ENCODE measurements at places on chromosomes 2 and 18.

- no peak for DNase-seq
These were observed 279.5 kb upstream of the SPRED2 start for GRCh38 chr2:65711863-65712262.

DNA sequence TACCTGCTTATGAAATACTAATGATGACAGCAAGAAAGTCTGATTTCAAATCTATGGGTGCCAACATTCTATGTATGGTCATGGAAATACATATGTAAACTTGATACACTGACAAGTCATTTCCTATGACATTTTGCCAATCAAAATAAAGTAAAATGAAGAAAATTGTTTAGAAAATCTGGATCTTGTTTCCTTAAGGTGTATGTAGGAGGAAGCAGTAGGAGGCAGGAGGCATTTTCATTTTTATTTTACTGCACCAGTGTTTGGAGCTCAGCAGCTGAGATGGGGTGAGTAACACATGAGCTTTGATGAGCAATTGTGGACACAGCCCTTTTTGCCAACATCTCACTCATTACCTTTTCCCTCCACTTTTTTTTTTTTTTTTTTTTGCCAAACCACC, 167.0 kb downstream of the AFF3 start:
- DNase-seq, result no peak

- no peak for DNase-seq
These were observed 23.7 kb downstream of the ATOH8 start for GRCh38 chr2:85777441-85777861.

- no peak for DNase-seq
These were observed 21.0 kb downstream of the MYO1B start for GRCh38 chr2:191266201-191266600.

DNA sequence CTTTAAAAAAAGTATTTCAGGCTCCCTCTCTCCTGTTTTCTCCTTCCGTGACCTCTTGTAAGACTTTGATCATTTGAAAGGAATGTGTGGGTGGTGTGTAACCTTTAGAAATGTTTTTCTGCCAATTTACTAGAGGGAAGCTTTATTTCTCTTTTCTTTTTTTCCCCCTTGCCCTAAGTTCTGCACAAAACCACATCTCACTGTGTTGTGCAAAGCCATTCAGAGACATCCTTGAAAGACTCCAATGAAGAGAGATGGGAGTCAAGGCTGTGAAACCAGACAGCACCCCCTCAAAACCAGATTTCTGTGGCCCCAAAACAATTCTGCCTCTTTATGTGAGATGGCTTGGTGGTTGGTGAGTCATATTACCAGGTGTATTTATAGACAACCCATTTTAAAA, 184.6 kb upstream of the ERBB4 start:
- DNase-seq, result no peak

DNA sequence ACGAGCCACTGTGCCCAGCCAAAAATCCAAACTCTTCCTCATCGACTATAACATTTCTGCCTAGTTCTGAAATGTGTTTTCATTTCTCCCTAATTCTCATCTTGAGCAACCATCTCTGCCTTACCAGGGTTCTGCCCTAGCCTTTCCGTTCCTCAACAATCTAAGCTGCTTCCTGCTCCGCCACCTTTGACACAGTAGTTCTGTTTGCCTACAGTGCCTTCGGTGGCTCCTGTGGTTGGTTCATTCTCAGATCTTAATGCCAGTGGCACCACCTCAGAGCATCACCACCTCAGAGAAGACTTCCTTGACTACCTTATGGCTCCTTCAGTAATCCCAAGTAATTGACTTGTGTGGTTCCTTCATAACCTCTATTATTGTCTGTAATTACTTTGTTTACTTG, 3.8 kb downstream of the SOCS6 start:
- no peak for DNase-seq

DNA sequence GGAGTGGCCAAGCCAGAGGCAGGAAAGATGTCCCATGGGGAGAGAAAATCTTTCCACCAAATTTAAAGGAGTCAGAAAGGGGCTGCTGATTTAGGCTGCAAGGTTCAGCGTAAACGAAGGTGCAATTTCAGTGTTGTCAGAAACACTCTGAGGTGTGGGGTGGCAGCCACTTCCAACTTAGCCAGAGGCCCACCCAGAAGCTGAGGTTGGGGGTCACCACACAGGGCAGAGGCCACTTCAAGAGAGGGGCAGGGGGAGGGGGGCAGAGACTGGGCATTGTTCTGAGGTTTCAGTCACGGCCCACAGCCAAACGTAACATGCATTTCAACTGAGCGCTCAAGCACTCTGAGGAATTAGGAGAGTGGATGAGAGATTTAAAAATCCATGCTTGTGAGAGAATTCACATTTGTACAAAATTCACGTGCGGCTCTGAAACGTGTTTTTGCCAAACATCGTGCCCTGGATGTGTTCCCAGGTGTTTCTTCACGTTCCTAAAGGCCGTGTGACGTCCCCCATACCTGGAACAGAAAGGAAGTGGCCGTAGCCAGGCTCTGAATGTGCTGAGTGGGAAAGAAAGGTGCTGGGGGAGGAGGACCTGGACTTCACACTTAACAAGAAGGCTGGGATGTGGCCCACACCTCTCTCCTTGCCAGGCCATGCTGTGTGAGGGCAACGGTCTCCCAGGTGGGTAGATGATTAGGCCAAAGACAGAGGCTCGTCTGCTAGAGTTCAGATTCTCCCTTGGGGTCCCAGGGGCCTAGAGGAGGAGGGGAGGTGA, 19.5 kb upstream of the BOK start:
- DNase-seq, result no peak

- no peak for DNase-seq
These were observed 30.0 kb downstream of the NGEF start for GRCh38 chr2:232982926-232983668.

DNA sequence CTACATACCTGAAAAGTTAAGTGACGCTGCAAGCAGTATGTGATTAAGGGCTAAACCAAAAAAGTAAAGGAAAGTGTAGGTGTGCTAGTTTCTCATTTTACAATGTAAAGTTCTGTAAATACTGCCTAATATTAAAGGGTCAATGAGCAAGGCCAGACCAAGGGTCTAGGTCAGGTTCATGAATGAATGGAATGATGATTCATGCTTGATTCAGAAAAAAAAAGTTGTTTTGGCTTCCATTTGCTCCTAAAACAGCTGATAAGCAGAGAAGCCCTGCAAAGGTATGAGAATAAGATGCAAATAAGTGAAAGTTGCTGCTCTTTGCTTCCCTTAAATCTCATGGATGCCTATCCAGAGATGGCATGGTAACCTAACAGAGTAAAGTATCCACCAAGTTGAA, 61.3 kb downstream of the PTRHD1 start:
- no peak for DNase-seq

DNA sequence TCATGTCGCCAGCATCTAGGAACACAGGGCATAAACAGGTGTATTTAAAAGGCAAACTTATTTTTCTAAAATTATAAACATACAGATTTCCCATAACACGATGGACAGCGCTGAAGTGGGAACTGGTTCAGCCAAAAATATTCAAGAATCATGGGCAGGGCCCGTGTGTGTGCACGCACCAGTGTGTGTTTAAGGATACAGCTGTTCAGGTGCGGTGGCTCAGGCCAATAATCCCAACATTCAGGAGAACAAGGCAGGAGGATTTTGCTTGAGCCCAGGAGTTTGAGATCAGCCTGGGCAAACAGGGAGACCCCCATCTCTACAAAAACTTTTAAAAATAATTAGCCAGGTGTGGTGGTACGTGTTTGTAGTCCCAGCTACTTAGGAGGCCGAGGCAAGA, 288.6 kb upstream of the HDAC4 start:
- DNase-seq, result no peak

DNA sequence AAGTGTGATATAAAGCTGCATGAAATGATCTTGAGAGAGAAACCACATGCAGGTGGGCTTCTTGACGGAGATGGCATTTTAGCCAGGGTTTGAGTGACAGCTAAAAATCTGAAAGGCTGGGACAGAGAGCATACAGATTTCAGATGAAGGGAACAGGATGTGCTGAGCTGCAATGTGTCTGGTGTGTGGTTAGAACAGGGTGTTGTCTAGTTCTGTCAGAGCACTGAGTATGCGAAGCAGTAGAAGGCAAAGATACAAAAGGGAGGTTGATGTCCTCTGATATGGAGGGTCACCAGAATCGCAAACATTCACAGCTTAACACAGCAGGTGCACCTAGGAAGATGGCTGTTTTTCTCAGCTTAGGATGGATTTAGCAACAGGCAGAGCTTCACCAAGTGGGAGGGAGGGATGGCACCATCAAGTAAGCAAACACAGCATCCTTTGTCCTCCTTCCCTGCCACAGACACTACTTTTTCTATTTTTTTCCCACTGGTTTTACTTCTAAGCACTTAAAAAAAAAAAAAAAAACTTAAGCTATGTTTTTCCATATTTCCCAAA, 182.5 kb downstream of the TMX3 start:
- no peak for DNase-seq

GRCh38 chr2:223270548-223270947, 218.6 kb downstream of the KCNE4 start:
- no peak for DNase-seq

DNA sequence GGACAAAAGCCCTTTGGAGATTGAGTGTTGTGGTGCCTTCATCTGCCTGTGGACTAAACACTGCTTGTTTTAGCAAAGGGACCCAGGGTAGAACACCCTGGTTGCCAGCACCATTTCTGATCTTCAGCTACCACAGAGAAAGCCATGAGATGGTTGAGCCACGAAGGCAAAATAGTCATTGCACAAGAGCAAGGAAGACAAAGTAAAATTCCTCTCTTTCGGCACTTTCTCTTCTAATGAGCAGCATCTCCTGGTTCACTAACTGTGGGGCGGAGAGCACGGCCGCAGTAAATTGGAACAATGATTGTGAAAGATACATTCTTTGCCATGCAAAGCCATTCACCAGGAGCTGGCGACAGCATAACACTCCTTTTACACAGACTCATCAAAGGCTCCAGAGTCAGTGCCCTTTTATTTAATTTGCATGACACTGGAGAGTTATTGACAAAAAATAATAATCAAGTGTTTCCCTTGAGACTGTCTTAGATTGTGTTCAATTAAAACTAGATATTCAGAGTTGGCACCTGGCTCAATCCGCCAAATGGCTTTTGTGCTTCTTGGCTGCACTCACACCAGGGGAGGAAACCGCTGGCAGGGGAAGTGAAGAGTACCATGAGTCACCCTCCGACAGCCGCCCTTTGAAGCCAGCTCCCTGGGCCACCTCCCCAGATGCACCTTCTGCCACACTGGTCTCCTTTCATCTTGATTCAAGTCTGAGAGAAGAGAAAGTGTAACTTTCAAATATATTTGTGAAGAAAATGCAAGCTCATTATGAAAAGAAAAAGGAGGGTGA, 100.5 kb upstream of the MEIS1 start:
- DNase-seq, result no peak

GRCh38 chr2:69745035-69745434, 3.1 kb downstream of the ANXA4 start:
- DNase-seq, result no peak

DNA sequence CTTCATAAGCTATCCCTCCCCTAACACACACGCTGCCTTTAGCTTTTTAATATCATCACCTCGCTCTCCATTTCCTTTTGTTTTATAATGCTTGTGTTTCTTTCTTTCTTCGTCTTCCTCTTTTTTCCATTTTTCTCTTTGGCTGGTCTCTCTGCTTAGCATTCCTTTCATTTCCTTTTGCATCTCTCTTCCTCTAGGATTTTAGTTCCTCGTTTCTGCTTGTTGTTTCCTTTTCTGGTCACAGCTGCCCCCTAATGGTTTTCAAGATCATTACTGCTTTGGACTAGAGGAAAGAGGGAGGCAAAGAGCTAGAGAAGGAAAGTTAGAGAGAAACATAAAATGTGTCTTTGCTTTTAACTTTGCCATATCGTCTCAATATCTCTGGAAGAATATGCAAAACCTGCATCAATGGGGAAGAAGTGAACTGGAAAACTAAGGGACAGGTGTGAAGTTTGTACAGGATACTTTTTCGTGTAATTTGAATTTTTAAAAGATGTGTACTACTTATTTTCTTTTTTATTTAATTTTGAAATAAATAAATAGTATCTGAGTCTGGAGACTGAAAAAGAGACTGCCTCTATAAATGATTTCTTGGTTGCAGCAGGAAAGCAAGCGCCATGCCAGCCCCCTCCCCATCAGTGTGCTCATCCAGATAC, 6.3 kb upstream of the NRP2 start:
- DNase-seq, result no peak

DNA sequence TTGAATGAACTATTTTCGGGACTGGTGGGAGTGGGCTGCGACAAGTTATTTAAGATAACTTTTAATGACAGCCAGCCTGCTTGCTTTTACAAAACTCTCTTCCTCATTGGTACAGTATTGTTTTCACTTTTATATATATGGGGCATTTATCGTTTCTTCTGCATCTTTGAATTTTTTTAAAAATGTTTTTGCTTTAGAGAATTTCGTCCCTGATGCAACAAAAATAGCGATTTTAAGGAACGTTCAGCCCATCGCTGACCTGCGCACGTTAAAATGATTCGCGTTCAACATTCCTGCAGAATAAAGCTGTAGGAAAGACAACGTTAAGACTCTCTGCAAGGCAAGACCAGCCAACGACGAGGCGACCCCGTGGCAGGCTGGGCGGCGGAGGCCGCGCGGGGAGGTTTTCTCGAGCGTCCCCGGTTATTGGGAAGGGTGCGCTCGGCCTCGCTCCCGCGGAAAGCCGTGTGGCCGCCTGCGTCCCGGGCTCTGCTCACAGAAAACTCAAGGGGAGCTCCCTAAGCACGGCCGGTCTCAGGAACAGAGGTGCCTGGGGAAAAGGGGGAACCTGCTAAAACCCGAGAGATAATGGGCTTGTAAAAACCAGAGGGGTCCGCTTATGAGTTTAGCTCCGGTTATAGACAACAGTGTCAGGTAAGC, 3.0 kb downstream of the PAX8 start:
- no peak for DNase-seq

DNA sequence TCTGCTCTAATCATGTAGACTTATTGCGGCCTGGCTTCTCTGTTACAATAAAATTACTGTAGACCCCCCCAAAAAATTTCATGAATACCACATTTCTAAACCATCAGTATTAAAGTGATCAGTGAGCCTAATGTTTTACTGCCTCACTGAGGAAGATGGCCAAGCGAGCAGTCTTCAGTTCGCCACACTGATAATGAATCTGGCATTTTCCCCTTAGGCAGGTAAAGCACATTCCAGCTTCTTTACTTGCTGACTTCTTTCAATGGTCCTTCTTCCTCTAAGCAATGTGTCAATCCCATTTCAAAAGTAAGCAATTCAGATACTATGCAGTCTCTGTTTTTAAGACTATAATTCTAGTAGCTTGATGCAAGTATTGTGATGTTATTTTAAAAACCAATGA, 137.6 kb downstream of the LAMA1 start:
- DNase-seq, result no peak

DNA sequence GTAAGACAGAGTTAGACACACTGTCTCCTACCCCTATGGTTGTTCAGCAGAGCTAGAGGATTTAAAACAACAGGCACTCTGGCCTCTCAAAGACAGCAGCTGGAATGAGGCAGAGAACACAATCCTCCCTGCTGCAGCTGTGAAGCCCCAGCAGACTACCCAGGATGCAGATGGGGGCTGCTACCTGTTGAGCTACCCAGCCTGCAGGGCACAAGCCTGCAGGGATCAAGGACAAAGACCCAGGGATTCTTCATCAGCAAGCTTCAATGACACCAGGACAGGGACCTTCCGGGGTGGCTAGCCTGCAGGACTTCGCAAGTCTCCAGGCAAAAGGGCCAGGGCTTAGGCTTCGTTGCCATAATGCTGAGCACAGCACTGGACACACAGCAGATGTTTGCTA, 27.2 kb downstream of the GALNT14 start:
- DNase-seq, result no peak

All from activated CD4-positive, CD25-positive, alpha-beta regulatory T cell (primary cell).